Prostate gland (tissue), 2 donors: ENCODE measurements at places on chromosomes 6 and 20.

DNA sequence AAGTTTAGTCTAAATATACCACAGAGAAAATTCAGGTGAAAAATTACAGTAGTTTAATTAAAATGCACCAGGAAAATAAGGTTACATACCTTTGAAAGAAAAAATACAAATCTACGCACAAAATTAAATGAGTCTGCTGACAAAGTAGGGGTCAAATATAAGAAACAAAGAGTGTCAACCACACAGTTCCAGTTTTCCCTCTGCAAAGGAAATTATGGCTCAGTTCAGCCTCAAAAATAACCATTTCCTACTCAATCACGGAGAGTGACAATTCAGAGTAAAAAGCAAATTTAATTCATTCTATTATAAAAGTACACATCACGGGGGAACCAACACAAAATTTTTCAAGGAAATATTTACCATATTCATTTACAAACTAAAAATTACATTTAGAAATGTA, 124.8 kb downstream of the PTPRK start:
- DNase-seq = no peak

GRCh38 chr6:101826269-101826668, 432.8 kb downstream of the GRIK2 start:
- no peak for DNase-seq

GRCh38 chr6:165091121-165091785, 218.2 kb downstream of the C6orf118 start:
- no peak for DNase-seq

GRCh38 chr20:10581823-10582222, 92.0 kb downstream of the JAG1 start:
- DNase-seq = no peak

- no peak for DNase-seq
These were observed 30.7 kb downstream of the CDK19 start for GRCh38 chr6:110784610-110784979.

DNA sequence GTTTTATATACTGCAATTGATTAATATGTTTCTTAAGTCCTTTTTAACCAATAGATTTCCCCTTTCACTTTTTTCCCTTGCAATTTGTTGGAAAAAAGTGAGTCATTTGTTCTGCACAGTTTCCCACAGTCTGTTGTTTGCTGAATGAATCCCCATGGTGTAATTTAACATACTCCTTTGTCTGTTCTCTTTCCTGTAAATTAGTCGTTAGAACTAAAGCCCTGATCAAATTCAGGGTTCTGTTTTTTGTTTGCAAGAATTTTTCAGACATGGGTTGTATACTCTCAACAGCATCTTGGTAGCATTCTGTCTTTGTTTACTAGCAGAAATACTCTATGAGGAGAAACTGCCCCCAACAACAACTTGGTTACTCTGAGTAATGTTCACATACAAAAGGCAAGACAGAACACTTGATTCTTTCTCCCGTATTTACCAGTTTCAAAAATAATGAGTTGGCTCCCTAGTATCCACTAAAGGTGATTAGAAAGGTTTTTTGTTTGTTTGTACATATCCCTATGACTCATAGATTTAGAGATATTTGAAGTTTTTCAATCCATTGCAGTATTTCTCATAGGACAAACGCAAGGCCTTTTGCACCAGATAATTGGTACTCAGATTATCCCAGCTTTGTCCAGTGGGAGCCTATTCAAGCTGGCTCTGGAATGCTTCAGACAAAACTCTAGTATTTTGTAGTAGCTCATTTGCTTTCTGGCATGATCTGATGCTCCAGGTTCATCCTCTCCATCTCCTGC, 16.5 kb downstream of the BLOC1S5 start:
- DNase-seq = no peak

GRCh38 chr20:60244373-60245146, 286.3 kb downstream of the CDH26 start:
- no peak for DNase-seq

DNA sequence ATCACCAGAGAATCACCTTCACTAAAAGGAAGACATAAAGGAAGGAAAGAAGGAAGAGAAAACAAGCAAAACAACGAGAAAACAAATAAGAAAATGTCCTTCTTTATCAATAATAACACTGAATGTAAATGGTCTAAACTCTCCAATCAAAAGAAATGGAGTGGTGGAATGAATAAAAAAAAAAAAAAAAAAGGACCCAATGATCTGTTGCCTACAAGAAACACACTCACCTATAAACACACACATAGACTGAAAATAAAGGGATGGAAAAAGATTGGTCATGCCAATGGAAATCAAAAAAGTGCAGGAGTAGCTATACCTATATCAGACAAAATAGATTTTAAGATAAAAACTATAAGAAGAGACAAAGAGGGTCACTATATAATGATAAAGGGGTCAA, 30.2 kb upstream of the HLA-E start:
- no peak for DNase-seq

- DNase-seq = no peak
These were observed 650.7 kb downstream of the KIF16B start for GRCh38 chr20:15922556-15922955.

- DNase-seq = no peak
These were observed 395.3 kb downstream of the CD109 start for GRCh38 chr6:74091136-74091793.

DNA sequence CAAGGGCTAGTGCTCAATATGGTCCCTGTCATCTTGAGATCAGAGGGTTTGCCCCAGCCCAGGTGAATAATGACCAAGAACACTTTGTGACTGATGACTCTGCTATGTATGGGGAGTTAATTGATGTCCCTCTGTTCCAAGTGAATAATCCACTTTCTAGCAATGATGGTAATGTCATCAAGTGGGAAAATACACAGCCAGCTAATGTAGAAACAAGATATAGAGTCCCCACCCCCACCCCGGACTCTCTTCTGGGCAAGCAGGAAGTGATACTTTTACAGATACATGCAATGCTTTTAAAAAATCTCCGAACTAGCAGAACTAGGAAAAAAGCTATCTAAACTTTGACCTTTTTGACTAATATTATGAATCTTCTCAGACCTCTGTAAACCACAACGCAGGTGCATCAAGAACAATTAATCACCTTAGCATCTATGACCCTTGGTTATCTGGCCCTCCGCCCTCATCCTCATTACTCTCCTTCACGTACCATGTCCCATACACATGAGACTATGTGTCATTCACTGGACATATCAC, 30.5 kb downstream of the CNR1 start:
- no peak for DNase-seq

GRCh38 chr6:165480916-165481315, 171.5 kb upstream of the C6orf118 start:
- peak; percentile 19 for DNase-seq

- no peak for DNase-seq
These were observed 152.4 kb downstream of the BCAS1 start for GRCh38 chr20:53918020-53918311.

GRCh38 chr20:41476013-41476441, 109.4 kb upstream of the EMILIN3 start:
- DNase-seq = peak; percentile 15

- DNase-seq = no peak
These were observed 4.3 kb upstream of the COX4I2 start for GRCh38 chr20:31633339-31633914.

DNA sequence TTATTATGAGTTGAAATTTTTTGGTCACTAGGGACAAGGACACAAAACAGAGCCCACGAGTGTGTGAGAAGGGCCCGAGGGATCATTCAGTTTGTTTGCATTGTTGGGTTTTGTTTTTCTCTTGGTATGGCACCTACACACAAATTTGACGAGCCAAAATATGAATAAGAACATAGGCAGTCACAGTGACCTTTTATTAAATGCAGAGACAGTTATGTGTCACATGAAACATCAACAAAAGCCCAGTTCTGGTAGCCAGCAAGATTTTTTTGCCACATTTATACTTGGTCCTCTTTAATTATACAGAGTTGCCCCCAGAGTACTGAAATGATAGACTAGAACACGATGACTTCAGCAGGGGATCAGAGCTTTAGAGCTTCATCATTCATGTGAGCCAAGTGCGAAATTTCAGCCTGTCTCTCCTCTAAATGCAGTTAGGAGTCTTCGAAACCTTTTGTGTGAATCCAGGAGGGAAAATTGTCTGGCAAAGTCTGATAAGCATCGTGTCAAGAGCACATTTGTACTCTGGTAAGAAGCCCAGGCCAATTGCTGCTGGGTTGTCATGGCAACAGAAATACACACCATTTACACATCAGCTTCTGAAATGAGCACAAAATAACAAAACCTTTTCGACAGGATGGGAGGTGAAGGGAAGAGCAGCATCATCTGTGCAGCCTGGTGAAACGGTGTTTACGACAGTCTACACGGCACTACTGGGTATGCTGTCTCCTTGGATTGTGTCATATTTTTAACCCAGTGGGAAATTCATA, 79.2 kb upstream of the RIPOR2 start:
- DNase-seq = no peak

DNA sequence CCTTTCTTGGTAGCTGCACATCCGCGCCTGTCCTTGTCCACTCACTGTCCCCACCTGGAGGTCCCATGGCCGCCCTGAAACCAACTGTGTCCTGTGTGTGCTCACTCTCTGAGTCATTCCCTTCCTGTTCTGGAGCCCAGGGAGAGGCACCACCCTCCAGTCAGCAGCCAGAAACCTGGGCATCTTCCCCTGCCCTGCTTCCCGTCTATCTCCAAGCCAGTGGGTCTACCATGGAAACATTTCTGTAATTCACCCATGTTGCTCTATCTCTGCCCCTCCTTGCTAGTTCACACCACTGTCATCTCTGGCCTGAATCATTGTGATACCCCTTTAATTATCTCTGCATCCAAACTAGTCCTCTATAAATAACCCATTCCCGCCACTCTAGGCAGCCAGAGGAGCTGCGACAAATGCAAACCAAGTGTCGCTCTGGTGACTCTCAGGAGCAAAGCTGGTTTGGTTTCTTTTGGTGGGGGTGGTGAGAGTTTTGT, 28.8 kb upstream of the SYNJ2 start:
- no peak for DNase-seq

DNA sequence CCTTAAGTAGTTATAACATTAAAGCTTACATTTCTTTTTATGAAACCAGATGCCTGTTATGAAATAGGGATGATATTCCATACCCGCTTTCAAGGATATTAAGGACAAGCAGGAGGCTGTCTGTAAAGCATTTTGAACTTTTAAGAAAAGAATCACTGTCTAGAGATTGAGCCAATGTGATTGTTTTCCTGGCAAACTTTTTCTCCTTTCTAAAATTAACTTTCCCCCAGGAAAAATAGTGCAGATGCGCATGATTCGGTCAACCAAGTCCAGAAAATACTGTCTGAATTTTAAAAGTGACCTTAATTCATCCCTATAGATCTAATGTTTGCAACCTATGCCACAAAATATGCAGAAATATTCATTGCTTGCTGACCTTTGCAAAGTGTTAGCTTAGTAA, 15.1 kb upstream of the DEK start:
- no peak for DNase-seq

GRCh38 chr6:159602431-159603041, 90.5 kb downstream of the SOD2 start:
- no peak for DNase-seq

GRCh38 chr6:149095842-149096241, 221.7 kb upstream of the TAB2 start:
- DNase-seq = no peak

GRCh38 chr20:3456648-3457047, 14.2 kb upstream of the ATRN start:
- DNase-seq = no peak

- DNase-seq = no peak
These were observed 103.9 kb downstream of the ESR1 start for GRCh38 chr6:151911401-151911800.

GRCh38 chr6:111591370-111591900, 14.2 kb downstream of the TRAF3IP2 start:
- DNase-seq = peak; percentile 97

- DNase-seq = no peak
These were observed 159.2 kb upstream of the CST7 start for GRCh38 chr20:24789877-24790276.

- no peak for DNase-seq
These were observed 78.1 kb downstream of the LRFN2 start for GRCh38 chr6:40509086-40509485.

- no peak for DNase-seq
These were observed 44.6 kb downstream of the ALDH5A1 start for GRCh38 chr6:24539416-24539815.

- DNase-seq = no peak
These were observed 41.9 kb upstream of the TMEM170B start for GRCh38 chr6:11495565-11496145.

DNA sequence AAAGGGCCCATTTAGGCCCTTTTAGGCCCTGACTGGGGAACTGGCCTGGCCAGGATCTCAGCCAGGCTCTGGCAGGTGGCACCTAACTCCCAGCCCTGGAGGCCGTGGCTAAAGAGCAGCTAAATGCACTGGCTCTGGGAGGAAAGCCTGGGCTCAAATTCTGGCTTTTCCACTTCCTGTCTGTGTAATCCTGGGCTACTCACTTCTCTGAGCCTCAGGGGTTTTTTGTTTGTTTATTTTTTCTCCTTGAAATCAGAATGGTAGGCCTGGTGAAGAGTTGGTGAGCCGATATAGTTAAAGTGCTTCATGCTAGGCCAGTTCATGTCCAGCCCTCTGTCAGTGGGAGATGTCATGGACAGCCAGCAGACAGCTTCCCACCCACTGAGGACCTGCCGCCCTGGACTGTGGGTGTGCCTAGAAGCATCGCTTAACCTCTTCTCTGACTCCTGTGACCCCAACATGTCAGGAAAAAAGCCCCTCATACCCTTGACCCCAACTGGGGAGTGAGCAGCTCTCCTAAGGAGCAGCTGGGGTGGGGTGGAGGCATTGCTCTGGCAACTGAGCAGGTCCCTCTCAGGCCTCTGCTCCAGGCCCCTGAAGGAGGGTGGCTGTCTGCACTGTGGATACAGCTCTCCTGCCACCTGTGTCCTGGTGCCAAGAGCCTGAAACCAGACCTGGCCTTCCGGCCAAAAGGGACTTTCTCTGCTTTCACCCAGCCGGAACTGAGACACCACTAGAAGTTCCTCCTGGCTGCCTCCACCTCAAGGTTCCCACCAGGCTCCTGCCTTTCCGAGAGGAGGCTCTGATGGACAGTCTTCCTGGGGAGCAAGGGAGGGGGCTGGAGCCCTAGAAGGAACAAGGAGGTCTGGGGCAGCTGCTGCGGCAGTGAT, 57.2 kb upstream of the MYL9 start:
- no peak for DNase-seq

DNA sequence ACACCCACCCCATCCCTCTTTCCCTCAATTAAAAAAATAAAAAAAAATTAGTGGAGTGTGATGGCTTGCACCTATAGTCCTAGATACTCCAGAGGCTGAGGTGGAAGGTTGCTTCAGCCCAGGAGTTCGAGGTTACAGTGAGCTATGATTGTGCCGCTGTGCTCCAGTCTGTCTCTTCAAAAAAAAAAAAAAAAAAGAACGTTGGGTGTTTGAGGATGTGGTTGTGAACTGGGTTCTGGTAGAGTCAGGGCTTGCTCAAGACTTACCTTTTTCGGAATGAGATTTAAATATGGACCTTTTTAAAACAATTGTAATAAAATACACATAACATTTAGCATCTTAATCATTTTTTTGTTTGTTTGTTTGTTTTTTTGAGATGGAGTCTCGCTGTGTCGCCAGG, 211.9 kb downstream of the OR2B2 start:
- no peak for DNase-seq
